ENCODE measurements at places on chromosomes 5 and 9.

GRCh38 chr9:130835441-130836298 is 616 bp downstream of the ABL1 start:
- DNase-seq, result no peak

- DNase-seq, result no peak
Measured at GRCh38 chr9:99030610-99031109, 74.3 kb upstream of the TGFBR1 start.

DNA sequence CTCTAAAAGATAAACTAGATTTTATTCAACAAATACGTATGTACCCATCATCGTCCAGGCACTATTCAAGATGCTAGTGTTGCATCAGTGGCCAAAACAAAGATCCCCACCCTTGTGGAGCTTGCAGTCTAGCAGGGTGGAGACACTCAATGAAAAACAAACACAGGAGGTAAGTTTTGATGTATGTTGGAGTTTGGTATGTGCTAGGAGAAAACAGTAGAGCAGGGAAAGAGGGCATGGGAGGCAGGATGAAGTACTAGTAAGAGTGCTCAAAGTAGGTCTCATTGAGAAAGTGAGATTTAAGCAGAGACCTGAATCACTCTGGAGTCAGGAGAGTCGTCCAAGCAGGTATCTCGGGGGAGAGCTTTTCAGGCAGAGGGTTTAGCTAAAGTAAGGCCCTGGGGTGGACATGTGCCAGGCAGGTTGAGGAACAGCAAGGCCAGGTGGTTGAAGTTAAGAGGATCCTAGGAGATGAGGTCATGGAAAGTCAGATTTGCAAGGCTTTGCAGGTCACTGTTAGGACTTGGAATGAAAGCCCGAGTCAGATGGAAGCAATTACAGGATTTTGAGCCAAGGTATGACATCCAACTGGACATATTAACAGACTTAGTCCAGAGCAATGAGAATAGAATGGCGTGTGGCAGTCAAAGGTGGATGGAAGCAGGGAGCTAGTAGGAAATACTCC is 9.2 kb downstream of the SNX18 start:
- no peak for DNase-seq

DNA sequence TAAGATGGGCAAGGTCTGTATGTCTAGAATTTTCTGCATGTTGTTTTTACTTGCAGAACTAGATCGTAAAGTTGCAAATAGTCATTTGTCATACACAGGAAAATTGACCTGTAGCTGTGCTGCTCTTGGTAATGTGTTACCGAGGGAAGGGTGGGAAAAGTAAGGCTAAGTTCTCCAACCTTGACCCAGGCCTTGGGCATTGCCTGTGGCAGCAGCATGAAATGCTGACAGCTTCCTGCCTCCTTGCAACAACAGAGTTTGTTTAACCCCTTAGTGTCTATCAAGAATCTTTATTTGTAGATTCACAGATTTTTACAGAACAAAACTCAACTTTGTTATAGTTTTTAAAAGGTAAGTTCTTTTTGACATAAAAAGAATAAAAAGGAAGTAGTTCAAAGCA is 48.3 kb downstream of the ERCC6L2 start:
- no peak for DNase-seq

DNA sequence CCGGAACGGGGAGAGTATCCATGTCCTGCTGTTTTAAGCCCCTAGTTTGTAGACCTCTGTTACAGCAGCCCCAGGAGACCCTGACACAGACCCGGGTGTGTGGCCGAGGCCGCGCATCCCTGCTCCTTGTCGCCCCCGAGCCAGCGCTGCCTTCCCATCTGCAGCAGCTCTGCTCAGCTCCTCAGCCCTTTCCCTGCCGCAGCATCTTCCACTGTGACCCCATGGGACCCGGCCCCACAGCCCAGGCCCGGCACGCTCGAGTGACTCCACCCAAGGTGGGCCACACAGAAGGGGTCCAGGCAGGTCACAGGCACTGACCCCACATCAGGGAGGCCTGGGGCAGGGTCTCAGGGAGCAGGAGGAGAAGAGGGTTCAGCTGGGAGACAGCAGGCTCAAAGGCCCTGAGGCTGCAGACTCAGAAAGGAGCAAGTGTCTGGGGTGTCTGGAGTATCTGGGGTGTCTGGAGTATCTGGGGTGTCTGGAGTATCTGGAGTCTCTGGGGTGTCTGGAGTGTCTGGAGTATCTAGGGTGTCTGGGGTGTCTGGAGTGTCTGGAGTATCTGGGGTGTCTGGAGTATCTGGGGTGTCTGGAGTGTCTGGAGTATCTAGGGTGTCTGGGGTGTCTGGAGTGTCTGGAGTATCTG is 31.2 kb downstream of the LHX3 start:
- DNase-seq, result no peak

DNA sequence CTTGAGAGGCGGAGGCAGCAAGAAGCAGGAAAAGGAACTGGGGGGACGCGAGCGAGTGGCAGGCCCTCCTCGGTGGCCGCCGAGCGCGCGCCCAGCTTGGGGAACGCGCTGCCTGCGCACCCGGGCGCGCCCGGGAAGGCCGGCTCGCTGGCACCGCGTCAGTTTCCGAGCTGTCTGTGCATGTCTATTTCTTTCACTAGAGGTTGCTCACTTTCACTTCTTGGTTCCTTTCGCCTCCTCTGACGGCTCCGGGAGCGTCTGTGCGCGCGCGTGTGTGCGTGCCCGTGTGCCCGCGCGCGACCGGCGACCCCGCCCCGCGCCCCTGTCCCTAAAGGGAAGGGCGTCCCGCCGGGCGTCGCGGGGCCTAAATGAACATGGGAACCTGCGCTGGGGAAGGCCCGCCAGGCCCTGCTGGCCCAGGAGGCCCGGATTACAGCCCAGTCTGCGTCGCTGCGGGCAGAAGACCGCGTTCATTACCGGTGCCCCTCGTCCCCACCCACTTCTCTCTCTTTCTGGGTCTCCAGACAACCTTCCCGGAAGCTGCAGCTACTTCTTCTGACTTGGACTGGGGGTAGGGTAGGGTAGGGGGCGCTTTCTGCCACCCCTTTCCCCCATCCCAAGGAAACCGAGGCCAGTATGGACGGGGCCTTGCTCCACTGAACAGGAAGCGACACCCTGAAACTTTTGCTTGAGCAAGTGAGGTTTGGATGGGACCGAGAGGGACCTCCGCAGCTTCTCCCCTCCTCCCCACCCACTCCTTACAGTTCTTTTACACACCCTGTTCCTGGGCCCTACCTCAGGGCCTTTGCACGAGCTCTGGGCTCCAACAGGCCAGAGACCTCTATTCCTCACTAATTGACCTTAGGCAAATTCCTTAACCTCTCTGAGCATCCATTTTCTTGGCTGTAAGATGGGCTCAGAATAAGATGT is 205.8 kb upstream of the IER5L start:
- peak; percentile 69 for DNase-seq

DNA sequence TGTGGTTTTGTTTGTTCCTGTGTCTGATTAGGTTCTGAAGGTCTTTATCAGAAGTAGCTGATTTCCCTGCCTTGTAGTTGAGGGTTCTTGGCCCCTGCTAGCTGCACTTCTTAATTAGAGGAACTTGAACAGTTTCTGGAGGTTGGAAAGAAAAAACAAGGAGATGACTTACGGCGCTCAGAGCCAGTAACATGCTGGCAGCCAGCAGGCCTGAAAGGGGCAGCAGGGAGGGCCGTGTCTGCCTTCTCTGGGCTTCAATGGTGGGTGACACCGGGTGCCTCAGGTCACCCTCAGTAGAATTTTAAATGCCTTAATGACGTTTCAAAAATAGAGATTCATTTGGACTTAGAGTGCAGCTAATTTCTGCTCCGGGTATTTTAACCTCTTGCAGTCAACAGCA is 15.8 kb downstream of the UBE2QL1 start:
- DNase-seq, result no peak

GRCh38 chr9:135083831-135084230 is 3.6 kb upstream of the OLFM1 start:
- DNase-seq, result no peak

DNA sequence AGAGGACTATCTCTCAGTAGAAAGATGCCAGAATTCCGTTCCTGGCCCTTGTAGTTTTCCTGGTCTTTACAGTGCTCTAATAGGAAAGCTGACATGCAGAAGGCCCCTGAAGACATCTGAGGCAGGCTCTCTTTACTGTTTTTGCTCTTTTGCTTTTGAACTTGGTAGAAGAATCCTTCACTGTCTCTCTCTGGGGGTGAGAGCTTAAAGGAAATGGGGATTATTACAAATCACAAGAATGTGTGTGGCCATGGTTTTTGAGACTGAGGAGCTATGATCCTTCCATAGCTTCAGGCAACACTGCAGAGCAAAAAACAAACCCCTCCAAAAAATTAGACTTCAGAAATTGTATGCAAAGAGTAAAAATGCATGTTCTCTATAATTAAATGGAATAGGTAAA is 89.2 kb downstream of the PPIC start:
- no peak for DNase-seq

- no peak for DNase-seq
Measured at GRCh38 chr5:132819468-132819867, 6.4 kb downstream of the SOWAHA start.

GRCh38 chr5:149134778-149135500 is 6.4 kb upstream of the ABLIM3 start:
- no peak for DNase-seq

GRCh38 chr5:113249206-113249605 is 185.6 kb downstream of the TSSK1B start:
- DNase-seq, result no peak

GRCh38 chr9:91032121-91032531 is 230.5 kb downstream of the SYK start:
- no peak for DNase-seq

DNA sequence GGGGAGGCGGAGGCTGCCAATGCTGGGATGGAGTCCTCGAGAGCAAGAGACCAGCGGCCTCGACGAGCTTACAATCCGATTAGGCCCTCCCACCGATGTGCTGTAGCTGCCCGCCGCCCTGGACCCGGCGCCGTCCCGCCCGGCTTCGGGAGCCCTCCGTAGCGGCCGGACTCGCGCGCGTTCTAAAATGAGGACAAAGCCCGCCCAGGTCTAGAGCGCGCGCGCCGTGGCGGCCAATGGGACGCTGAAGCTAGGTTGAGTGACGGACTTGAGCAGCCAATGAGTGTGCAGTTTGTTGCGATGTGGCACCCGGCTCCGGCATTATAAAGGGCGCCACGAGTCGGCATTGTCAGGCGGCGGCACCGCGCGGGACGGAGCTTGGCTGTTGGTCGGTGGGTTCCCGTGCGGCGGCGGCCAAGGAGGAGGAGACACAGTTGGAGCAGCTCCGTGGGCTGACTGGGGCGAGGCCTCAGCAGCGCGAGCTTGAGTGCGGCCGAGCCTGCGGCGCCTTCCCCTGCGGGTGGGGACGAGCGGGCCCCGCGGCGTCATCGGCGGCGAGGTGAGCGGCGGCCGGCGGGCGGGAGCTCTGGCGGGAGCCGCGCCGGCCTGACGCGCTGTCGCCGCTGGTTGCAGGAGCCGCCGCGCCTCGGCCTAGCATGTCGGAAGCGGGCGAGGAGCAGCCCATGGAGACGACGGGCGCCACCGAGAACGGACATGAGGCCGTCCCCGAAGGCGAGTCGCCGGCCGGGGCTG is at the start of gene HNRNPAB:
TSS of gene HNRNPAB (plus strand) at position 352 of the 753 bp plus-strand sequence. CDS start at position 657, 305 bp downstream.
- peak; percentile 95 for DNase-seq

DNA sequence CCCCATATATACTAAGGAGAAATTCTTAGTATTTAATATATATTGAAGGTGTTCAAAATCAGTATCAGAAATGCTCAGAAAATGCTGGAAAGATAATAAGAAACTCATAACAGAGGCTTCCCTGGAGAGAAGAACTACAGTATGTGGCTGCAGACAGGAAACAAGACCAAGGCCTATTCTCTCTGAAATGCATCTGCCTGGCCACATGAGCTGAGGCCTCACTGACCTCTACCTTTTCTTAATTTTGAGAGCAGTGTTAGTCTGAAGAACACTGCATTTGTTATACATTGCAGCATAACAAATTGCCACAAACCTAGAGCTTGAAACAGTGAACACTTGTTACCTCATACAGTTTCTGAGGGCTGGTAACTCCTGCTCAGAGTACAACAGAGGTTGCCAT is 133.4 kb upstream of the SPEF2 start:
- peak; percentile 29 for DNase-seq

DNA sequence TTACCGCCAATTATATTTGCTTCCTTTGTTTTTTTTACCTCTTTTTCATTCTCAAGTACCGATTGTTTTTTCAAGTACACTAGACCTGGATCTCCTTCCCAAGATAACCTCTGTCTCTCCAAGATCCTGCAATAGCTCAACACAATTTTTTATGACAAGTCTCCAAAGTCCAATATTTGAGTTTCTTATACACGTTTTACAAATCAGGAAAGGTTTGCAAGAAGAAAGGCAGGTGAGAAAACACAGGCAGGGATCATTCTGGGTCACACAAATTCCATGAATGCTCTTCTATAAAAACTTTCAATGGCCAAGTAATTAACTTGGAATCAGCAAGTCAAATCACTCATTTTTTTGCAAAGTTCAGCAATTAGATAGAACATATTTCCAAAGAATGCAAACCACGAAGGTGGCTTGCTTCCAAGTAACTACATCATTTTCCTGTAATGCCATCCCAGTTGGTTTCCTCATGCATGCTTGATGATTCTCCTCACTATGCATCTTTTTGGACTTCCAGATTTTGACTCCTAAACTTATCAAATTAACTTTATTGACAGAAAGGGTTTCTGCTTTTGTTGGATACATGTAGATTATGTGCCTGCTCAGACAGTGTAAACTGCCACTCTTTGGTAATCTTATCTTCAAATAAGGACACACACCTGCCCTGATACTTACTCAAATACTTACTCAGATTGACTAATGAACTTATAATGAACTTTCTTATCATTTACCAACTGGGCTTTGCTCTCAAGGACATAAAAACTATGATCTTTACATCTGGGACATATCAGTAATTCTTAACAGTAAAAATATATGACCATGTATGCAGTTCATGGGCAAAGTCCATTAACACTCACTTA is 24.7 kb upstream of the IFNE start:
- DNase-seq, result no peak

- DNase-seq, result no peak
Measured at GRCh38 chr5:143896516-143896915, 84.6 kb downstream of the HMHB1 start.

DNA sequence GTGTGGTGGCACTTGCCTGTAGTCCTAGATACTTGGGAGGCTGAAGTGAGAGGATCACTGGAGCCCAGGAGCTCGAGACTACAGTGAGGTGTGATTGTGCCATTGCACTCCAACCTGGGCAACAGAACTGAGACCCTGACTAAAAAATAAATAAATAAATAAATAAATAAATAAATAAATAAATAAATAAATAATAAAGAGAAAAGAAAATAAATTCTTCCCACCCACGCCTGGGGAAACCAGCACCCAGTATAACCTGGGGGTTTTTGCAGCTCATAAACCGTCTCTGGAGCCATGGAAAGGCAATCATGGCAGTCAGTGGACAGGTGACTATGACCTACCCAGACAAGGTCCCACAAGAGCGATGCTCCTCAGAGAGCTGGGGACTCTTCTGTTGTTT is 7.9 kb downstream of the WNT8A start:
- DNase-seq, result no peak

- no peak for DNase-seq
Measured at GRCh38 chr9:112187404-112187803, 12.3 kb upstream of the SUSD1 start.

GRCh38 chr5:169467041-169467771 is 116.4 kb upstream of the SPDL1 start:
- no peak for DNase-seq

GRCh38 chr5:154095904-154096303 is 57.1 kb downstream of the MFAP3 start:
- no peak for DNase-seq

- no peak for DNase-seq
Measured at GRCh38 chr9:106880863-106881262, 17.9 kb downstream of the ZNF462 start.

Data from HL-60 (cell line).